ENCODE measurements at places on chromosomes 2 and 18.

GRCh38 chr2:234422981-234423431 lies 73.9 kb downstream of the ARL4C start:
- DNase-seq = no peak

DNA sequence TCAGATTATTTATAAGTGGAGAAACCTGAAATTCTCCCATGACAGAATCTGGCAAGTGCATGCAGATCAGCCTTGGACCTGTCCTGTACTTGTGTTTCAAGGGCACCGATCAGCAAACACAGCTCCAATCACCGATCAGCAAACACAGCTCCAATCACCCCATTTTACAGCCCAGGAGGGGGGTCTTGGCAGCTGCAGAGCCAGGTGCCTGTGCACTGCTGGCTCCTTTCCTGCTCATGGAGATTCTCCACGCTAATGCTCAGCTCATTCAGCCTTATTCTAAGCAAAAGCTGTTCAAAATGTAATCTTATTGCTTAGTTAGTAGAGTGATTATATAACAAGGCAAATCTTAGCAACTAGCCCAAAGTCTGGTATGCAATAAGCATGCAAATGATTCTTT lies 623.1 kb upstream of the HS6ST1 start:
- DNase-seq = no peak

GRCh38 chr2:98900721-98901120 lies 35.3 kb downstream of the CRACDL start:
- no peak for DNase-seq

GRCh38 chr2:101004620-101005325 lies 2.7 kb downstream of the RPL31 start:
- no peak for DNase-seq

DNA sequence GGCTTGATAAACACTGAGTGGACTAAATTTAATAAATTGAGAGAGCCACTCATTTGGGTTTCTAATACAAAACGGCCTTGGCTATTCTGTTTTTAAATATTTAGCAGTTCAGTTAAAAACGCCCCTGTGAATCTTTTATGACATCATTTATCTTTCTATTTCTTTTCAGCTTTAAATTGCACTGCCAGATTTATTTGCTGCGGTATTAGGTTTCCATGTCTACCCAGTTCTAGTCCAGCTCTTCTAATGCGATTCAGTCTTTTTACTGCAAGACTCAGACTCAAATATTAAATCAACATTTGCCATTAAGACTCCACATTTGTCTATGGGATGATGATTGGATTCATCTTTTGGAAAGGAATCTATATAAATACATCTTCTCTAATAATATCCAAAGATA lies 2174.3 kb upstream of the PIK3C3 start:
- no peak for DNase-seq

DNA sequence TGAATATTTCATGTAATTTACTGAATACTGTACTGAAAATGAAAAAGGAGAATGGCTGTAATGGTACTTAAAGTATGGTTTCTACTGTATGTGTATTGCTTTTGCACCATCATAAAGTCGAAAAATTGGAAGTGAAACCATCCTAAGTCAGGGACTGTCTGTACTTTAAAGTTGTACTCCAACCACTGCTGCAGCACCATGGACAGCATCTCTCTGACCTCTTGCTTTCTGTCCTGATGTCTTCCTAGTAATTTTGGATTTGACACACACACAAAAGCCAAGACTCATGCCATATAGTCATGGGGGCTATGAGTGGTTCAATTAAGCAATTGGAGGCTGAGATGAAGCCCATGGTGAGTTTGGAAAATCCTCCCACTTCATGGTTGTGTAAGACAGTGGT lies 256.3 kb upstream of the PKDCC start:
- DNase-seq = peak; percentile 55

DNA sequence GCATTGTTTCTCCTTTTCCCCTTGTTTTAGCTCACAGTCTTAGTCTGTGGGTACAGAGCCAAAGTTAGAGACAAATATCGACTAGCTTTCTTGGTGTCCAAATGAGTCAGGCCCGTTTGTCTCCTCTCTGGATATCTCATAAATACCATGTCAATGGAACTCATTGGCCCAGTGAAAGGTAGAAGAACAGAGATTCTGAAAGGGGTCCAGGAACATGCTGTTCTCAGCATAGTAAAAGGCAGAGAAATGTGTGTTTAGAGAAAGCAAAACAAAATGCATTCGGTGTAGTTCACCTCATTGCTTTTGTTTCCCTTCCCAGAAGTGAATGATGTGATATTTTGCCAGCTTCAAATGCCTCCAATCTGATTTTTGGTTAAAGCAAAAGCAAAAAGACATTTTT lies 238.6 kb upstream of the SLC8A1 start:
- no peak for DNase-seq

Data from iPS-NIHi11 (cell line).